ENCODE measurements at places on chromosomes 16 and 17.

GRCh38 chr17:59769887-59770286, 62.4 kb downstream of the VMP1 start:
- no peak for DNase-seq

DNA sequence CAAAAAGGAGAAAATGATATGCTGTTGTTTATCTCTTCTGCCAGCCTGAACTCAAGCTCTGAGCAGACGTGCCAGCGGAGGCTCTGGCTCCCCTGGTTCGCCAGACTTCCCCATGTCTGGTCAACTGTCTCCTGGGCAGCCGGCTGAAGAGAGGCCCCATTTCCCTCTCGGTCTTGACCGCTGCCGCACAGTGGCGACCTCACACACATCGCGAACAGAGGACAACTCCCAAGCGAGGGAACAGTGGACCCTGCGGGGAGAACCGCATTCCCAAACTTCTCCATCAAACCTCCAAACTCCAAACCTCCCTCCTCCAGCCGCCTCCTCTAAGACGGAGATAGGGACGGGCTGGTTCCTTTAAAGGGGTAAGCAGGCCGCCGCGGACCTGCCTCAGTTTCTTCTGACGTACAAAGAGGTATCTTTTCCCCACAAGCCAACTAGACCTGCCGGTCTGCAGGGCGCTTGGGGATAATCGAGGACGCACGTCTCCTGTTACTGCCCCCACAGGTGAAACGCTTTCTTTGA, 24.9 kb upstream of the RFFL start:
- no peak for DNase-seq

DNA sequence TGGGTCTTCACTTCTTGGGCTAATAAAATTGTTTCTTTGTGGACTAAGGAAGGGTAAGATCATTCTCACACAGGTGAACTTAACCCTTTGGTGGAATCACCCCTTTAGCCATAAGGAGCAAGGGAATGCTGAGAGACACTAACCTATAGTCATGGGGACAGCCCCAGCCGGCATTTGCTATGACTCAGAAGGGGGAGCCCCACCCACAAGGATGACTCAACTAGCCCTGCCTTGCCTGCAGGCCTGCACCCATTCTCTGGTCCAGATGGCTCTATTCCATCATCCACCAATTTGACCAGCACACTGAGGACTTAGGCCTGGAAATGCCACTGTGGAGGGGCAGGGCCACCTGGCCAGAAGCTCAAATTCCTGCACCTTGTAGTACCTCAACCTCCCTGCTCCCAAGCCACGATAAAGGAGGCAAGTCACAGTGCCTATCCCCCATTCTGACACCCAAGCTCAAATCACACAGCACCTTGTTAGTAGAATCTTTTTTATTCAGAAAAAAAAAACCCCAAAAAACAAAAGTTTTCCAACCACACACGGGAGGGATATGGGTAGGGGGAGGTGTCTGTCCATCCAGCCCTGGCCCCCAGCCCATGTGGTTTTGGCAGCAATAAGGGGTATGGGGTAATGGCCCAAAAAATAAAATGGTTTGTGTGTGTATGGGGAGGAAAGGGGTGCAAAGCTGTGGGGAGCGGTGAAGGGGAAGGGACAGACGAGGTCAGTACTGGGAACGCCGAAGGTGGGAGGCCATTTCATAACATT, 3.0 kb downstream of the PFN1 start:
- DNase-seq, result peak; percentile 78

- DNase-seq, result no peak
These were observed 147.0 kb downstream of the SHISA6 start for GRCh38 chr17:11388054-11388453.

GRCh38 chr17:792277-792676, 10.1 kb downstream of the MRM3 start:
- DNase-seq, result no peak
